PC-9 (cell line): ENCODE measurements at places on chromosomes 5 and 9. TPM values are rescaled to one million over a fixed set of nuclear protein-coding genes. Genes with fewer than 3 reads are reported as not detected.

The SLC27A6 gene
- total RNA-seq, result not detected in 2 replicates

The IFNA13 gene
- total RNA-seq, result not detected in 2 replicates

The PCDHA7 gene
- not detected in 2 replicates for total RNA-seq

The CDC25C gene
- 36.2 and 39.5 TPM in 2 replicates for total RNA-seq

The LVRN gene
- 0.40 and 0.79 TPM in 2 replicates for total RNA-seq

The SGCD gene
- not detected in 2 replicates for total RNA-seq

The RGS7BP gene
- not detected in 2 replicates for total RNA-seq

- H3K4me3 ChIP-seq, result no peak overlapping the region
- DNase-seq, result no peak
- H3K27me3 ChIP-seq, result no peaks in the 10 kb centered on the region
- no peak overlapping the region for H3K27ac ChIP-seq
Measured at GRCh38 chr5:60504342-60504741, 195.6 kb downstream of the DEPDC1B start.

DNA sequence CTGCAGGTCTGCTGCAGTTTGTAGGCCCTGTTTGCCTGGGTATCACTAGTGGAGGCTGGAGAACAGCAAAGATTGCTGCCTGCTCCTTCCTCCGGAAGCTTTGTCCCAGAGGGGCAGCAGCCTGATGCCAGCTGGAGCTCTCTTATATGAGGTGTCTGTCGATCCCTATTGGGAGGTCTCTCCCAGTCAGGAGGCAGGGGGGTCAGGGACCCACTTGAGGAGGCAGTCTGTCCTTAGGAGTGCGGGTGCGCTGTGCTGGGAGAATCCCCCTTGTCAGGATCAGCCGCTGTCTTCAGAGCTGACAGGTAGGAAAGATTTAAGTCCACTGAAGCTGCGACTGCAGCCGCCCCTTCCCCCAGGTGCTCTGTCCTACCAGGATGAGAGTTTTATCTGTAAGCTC, 64.9 kb downstream of the CCDC171 start:
- H3K27me3 ChIP-seq, result no peaks in the 10 kb centered on the region
- H3K4me3 ChIP-seq, result no peak overlapping the region
- H3K27ac ChIP-seq, result no peak overlapping the region
- no peaks in the 10 kb centered on the region for H3K36me3 ChIP-seq
- DNase-seq, result no peak

DNA sequence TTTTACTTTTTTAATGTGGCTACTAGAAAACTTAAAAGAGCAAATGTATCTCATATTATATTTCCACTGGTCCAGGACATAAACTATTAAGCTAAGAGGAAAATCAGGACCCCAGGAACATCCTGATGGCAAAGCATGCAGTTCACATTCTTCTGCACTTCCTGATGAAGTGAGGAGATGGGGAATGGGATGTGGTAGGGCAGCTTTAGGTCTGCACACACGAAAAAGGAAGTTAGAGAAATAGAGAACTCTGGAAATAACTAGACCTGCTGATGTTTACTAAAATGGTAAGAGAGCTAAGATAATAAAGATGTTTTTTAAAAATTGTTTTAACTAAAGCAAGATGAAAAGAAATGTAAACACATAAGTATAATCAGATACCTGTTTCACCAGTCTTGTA, 39.7 kb upstream of the NIPBL start:
- DNase-seq, result no peak
- H3K36me3 ChIP-seq, result no peaks in the 10 kb centered on the region
- H3K4me1 ChIP-seq, result no peaks in the 10 kb centered on the region
- H3K27ac ChIP-seq, result no peak overlapping the region
- H3K4me3 ChIP-seq, result no peak overlapping the region

- H3K27ac ChIP-seq, result no peak overlapping the region
- no peak for DNase-seq
- H3K4me3 ChIP-seq, result no peak overlapping the region
Measured at GRCh38 chr5:6582507-6583048, 50.3 kb downstream of the NSUN2 start.

- H3K4me1 ChIP-seq, result no peaks in the 10 kb centered on the region
- H3K27me3 ChIP-seq, result peaks cover 3% of the 10 kb centered on the region; the same call in 1 of the 2 replicates
- no peak overlapping the region for H3K27ac ChIP-seq
- H3K36me3 ChIP-seq, result no peaks in the 10 kb centered on the region
- no peak for DNase-seq
Measured at GRCh38 chr5:141082228-141082627, 12.2 kb upstream of the PCDHB2 start.

- no peaks in the 10 kb centered on the region for H3K4me1 ChIP-seq
- H3K27ac ChIP-seq, result no peak overlapping the region
- peaks cover 3% of the 10 kb centered on the region; the same call in 1 of the 2 replicates for H3K27me3 ChIP-seq
Measured at GRCh38 chr5:160449458-160449857, 27.8 kb downstream of the PTTG1 start.

DNA sequence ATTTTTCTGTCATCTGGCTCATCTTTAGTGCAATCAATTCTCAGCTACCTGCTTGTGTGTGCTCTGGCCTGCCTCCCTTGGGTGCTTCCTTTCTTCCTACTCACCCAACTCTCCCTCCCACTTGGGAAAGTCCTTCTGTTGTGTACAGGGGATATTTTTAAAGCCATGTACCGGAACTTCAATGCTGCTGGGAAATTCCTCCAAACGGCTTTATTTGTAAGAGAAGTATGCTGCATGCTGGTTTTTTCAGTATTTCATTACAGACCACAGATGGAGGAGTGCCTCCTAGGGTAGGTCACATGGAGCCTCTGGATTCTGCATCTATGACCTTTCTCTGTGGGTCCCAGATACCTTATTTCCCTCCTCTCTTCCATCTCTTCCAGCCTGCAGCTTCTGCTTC, 5.4 kb upstream of the HMHB1 start:
- H3K4me3 ChIP-seq, result no peak overlapping the region
- DNase-seq, result no peak
- H3K27me3 ChIP-seq, result no peaks in the 10 kb centered on the region
- H3K4me1 ChIP-seq, result no peaks in the 10 kb centered on the region
- H3K27ac ChIP-seq, result no peak overlapping the region

- DNase-seq, result no peak
- H3K27ac ChIP-seq, result no peak overlapping the region
Measured at GRCh38 chr5:64979531-64979930, 210.8 kb downstream of the CWC27 start.

DNA sequence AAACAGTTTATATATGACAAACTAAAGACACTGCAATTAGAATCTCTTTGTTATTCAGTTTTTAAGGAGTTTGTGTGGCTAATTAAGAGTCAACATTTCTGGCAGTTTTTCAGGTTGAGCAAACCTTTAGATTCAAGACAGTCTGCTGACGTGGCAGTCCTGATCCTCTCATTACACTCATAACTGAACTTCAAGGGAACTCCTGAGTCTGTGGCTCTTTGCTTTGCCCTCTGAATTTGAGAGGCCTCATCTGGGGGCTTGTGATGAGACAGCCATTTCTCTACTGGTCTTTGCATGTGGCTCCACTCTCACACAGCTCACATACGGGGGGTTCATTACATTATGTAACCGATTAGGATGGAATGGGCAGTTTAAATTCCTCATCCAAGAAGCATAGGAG, 182.9 kb upstream of the MEF2C start:
- no peaks in the 10 kb centered on the region for H3K27me3 ChIP-seq
- no peaks in the 10 kb centered on the region for H3K36me3 ChIP-seq
- DNase-seq, result no peak
- H3K4me3 ChIP-seq, result no peak overlapping the region
- H3K4me1 ChIP-seq, result no peaks in the 10 kb centered on the region

DNA sequence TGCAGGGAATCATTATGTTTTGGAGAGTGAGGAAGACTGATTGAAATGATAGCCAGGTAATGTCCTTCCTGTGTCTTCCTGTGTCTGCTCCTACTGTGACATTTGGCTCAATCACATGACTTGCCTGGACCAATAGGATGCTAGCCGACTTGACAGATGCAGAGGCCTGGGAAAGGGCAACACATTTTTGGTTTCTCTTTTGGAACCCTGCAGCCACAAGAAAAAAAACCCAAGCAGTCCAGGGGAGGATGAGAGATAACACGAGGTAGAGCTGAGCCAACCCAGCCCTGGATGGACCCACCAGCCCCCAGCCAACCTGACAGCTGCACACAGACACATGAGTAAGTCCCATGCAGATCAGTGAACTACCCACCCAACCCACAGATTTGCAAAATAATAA, 256.1 kb upstream of the SMARCA2 start:
- DNase-seq, result no peak
- no peaks in the 10 kb centered on the region for H3K27me3 ChIP-seq
- no peaks in the 10 kb centered on the region for H3K36me3 ChIP-seq
- H3K4me3 ChIP-seq, result no peak overlapping the region
- no peaks in the 10 kb centered on the region for H3K4me1 ChIP-seq

DNA sequence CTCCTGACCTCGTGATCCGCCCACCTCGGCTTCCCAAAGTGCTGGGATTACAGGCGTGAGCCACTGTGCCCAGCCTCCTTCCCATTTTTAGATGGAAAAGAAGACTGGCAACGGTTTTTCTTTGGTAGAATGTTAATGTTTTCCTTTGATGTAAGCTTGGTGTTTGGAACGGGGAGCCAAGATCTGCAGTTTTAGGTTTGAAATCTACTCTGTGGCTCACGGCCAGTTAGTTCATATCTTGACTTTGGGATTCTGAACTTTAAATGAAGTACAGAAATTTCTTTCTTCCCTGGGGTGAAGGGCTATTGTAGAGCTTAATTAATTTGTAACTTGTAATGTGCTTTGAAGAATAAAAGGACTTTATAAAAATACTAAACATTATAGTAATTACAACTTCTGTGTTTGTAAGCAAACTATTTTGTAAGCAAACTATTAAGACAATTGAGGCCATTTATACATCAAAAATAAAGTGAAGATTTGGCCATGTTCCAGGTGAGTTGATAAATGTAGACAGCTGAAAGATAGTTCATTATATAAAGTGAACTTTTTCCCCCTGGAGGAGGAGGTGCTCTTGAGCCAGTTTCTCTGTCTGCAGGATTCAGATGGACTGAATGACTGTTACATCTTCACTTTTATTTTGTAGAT, 117.1 kb upstream of the TUT7 start:
- H3K4me1 ChIP-seq, result no peaks in the 10 kb centered on the region
- H3K27me3 ChIP-seq, result no peaks in the 10 kb centered on the region
- no peak for DNase-seq
- no peak overlapping the region for H3K4me3 ChIP-seq
- H3K36me3 ChIP-seq, result no peaks in the 10 kb centered on the region
- H3K27ac ChIP-seq, result no peak overlapping the region

DNA sequence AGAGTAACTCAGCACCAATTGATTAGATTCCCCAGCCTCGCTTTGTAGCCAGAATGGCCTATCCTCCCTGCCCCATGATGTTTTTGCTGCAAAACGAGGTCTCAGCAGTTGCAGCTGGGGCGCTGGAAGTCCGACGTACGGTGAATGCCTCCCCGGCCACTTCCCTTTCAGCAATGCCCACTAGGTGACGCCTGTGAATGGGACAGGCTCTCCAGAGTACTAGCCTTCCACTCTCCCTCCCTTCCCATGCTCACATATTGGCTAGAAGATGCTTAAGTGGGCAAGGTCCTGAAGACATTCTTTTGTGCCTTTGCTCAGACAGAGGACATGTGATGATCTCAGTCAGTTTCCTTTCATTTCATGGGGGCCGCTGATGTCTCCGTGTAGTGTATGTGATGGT, 50.8 kb downstream of the DMRT2 start:
- no peaks in the 10 kb centered on the region for H3K36me3 ChIP-seq
- DNase-seq, result no peak
- no peaks in the 10 kb centered on the region for H3K27me3 ChIP-seq
- H3K4me1 ChIP-seq, result no peaks in the 10 kb centered on the region
- H3K27ac ChIP-seq, result no peak overlapping the region

DNA sequence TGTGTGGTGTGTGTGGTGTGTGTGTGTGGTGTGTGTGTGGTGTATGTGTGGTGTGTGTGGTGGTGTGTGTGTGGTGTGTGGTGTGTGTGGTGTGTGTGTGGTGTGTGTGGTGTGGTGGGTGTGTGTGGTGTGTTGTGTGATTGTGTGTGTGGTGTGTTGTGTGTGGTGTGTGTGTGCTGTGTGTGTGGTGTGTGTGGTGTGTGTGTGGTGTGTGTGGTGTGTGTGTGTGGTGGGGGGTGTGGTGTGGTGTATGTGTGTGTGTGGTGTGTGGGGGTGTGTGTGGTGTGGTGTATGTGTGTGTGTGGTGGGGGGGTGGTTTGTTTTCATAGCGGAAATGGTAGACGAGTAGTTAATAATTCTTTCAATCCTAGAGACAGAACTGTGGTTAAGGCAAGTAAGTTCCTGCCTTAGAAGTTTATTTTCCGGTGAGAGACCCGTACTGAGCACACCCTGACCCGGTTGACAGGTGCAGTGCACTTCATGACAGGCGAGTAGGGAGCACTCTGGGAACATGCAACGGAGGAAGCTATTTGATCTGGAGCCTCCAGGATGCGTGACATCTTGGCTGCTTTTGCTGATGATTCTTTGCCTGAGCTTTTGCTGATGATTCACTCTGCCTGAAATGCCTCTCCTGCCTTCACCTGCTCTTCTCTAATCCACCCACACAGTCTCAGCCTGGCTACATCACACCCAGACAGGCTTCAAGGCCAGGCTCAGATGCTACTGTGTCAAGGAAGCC, 21.7 kb upstream of the FAT2 start:
- no peak overlapping the region for H3K4me3 ChIP-seq
- H3K27me3 ChIP-seq, result no peaks in the 10 kb centered on the region
- no peak overlapping the region for H3K27ac ChIP-seq
- no peaks in the 10 kb centered on the region for H3K36me3 ChIP-seq
- peaks cover 45% of the 10 kb centered on the region for H3K4me1 ChIP-seq
- peak; percentile 71 for DNase-seq

GRCh38 chr9:14909181-14909580, 1.0 kb downstream of the FREM1 start:
- no peak for DNase-seq
- H3K27ac ChIP-seq, result no peak overlapping the region
- no peaks in the 10 kb centered on the region for H3K27me3 ChIP-seq
- peaks cover 5% of the 10 kb centered on the region; the same call in 1 of the 2 replicates for H3K4me1 ChIP-seq
- no peak overlapping the region for H3K4me3 ChIP-seq

DNA sequence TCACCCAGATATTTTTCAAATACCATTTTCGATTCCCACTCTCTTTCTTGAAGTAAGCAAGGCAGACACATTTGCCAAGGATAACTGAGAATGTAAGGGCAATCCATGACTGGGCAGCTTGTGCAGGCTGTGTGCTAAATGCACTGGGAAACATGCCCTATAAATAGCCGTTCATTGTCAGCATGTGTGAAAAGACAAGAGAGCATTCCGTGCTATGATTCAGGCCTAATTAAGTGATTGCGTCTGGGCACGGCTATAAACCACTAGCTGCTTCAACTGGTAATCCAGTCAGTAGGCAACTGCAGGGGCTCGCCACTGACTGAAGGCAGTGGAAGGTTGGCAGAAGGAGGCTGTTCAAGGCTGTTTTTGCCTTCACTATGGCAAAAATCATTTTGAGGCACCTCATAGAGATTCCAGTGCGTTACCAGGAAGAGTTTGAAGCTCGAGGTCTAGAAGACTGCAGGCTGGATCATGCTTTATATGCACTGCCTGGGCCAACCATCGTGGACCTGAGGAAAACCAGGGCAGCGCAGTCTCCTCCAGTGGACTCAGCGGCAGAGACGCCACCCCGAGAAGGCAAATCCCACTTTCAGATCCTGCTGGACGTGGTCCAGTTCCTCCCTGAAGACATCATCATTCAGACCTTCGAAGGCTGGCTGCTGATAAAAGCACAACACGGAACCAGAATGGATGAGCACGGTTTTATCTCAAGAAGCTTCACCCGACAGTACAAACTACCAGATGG, at the start of gene HSPB3:
Gene HSPB3 (plus strand): TSS at position 287 of the 745 bp plus-strand sequence. CDS start 91 bp downstream, at position 378.
- 0 out of 2 replicates have a peak, but pooled peaks cover 7% of the 10 kb centered on the region for H3K4me1 ChIP-seq
- H3K27ac ChIP-seq, result no peak within 1 kb of the TSS
- H3K27me3 ChIP-seq, result no peaks in the 10 kb centered on the region
- no peak within 1 kb of the TSS for H3K4me3 ChIP-seq
- no peaks in the 10 kb centered on the region for H3K36me3 ChIP-seq
- no peak for DNase-seq
